Stimulated activated CD4-positive, alpha-beta T cell treated with anti-CD3 and anti-CD28 coated beads, Interleukin-1b, Interleukin-23, amount 100 ng/mL, for 1 hour (primary cell): ENCODE measurements at places on chromosomes 3 and 15.

DNA sequence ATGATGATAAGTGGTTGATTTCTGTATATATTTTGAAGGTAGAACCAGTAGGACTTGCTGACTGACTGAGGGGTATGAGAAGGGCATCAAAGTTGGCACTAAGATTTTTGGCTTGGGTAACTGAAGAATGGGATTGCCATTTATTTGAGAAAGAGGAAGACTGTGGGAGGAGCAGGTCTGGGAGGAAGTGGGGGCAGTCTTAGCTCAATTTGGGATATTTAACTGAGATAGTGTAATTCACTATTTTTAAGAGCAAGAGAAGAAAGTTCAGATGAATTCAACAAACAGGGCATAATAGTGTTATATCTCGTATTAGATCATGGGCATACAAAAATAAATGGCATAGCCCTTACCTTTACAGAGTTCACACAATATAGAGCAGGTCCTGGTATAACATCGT lies 1.7 kb downstream of the BUB1B start:
- DNase-seq, result no peak

DNA sequence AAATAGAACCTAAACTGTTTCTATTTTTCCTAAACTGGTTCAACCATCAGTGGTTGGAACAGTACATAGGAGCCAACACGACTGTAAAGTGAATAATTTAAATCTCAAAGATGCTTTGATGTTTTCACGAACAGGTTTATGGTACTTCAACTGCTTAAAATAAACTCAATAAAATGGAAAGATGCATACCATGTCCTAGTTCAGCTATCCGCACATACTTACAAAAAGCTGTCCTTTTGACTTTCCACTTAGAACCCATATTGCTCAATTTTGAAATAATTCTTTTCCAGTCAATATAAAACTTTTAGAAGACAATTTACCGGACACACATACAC lies 902 bp downstream of the CMTM6 start:
- no peak for DNase-seq

DNA sequence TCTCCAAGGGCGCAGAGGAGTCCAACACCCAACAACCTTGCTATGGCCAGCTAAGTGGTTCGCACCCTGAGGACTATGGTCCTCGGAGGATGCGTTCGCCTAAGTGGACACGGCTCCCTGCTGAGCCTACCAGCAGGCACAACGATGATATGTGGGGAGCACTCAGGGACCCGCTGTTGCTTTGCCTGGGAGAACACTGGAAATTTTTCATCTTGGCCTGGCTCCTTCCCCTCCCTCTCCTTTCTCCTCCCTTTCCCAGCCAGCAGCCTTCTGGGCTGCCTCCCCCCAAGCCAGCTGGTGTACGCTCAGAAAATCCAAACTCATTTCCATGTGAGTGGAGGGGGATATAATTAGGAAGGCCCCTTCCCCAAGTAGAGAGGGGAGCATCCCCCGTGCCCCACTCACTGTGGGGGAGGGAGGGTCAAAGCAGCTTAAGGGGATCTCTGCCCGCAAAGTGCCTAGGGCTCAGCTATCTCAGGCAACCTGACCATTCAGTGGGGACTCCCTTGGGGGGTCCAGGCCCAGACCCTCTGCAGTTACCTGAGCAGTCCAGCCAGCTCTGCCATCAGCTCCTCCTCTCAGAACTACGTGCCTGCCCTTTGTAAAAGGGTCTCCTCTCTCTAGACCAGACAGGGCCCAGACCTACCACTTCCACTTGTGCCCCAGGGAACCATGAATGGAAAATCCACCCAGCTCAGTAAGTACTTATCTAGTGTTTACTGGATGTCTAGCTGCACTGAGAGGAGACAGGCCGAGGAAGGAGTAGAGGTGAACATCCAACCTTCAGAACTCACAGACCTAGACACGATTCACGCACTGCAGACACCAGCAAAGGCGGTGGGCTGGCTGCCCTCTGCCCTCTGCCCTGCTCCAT lies 742 bp upstream of the SEMA7A start:
- no peak for DNase-seq

DNA sequence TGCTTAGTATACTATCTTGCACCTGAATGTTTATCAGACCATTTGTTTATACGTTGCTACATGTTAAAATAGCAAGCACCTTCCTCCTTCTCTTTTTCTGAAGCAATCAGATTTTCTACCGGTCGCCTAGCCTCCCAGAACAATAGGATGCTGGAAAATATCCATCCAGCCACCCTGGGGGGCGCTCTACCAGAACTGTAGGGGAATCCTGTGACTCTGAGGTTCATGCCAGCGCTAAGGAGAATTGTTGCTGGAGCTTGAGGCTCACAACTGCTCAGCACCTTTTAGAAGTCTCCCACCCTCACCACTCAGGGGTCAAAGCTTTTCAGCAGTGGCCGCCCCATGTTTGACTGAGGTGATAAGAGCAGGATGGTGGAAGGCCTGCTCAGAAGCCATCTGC lies 27.5 kb downstream of the SQOR start:
- DNase-seq, result no peak

DNA sequence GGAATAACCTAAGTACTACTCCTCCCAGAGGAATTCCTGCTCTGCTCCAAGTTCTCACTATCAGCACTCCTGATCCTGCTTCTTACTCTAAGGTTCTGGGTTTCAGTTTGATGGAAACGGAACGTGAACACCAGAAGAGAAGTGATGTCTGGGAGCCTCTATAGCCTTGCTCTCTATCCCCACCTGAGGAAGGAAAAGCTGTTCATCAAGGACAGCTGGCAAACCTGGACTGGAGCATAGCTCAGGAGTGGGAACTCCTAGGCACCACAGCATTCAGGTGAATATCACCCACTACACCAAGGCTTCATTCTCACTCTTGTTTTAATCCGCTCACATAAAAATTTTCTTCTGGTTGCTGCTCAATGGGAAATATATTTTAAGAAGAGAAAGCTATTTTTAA lies 13.0 kb upstream of the CADPS start:
- no peak for DNase-seq

GRCh38 chr3:129046037-129046731 lies 14.4 kb upstream of the GP9 start:
- no peak for DNase-seq

DNA sequence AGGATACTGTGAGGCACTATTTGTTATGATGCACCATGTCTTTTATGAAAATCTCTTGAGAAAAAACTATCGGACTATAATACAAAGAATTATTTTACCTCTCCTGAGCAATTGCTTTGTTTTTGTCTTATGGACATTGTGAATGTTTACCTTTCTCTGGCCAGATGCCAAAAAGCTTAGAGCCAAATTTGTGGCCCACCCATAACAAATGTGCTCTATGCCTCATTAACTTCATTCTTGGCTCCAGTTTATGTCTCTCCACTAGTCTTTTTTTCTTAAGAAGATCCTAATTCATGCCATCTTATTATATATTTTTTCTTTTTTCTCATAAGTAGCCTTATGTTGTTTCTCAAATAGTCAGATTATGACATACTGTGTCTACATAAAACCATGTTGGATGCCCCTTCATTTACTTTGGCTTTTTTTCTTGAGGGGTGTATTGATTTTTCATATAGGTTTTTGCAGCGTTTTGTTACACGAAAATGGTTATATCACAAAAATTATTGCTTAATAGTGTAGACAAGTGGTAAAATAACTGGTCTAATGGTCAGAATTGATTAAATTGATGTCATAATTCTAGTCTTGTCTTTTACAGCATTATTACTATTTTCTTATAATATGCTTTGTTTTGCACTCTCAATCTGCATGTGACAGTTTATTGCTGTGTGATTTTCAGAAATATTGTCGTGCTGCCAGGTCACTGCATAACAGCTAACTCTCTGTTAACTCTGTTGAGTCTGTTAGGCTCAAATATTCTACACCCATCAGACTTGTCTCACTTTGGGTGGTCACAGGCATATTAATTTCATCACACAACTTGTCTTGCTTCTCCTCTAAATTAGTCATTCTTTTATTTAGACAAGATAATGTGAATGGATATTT lies 18.2 kb downstream of the SENP8 start:
- DNase-seq, result no peak

DNA sequence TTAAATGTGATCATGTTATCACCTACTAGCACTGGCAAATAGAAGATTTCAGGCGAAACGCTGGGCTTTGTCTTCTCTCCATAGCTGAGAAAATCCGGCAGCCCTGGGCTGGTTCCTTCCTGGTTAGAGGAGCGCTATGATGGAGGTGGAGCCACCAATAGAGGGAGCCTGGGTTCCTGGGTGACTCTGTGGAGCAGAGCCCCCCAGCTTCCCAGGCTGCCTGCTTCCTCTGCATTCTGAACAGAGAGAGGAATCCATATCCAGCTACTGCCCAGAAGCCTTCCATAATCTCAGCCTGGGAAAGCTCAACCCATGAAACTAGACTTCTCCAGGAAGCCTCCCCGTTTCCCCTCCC lies 32.6 kb upstream of the IQSEC1 start:
- DNase-seq, result no peak

DNA sequence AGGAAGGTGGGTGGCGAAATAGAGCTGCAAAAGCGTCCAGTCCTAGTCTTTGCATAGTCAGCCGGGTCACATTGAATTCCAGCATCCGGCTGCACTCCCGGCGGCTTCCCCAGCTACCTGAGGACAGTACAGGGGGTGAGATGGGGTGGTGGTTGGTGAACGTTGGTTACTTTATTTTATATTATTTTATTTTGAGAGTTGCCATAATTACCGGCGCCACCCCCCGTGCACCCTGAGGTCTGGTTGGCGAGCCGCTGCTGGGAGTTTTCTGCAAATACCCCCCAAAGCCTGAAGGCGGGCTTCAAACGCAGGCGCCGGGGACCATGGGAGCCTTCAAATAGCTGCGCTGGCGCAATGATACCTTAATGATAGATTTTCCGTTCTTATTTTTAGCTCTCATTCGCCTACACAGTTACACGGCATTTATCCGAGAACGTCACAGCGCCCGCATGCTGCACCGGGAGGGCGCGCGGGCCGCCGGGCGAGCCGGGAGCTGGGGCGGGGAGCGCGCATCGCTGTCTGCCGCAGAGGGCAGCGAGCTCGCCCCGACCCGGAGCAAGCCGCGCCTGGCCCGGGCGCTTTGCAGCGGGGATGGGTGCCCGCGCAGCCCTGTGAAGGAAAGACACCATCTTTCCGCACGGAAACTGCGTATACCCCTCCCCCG lies 756 bp upstream of the RASGRF1 start:
- no peak for DNase-seq

DNA sequence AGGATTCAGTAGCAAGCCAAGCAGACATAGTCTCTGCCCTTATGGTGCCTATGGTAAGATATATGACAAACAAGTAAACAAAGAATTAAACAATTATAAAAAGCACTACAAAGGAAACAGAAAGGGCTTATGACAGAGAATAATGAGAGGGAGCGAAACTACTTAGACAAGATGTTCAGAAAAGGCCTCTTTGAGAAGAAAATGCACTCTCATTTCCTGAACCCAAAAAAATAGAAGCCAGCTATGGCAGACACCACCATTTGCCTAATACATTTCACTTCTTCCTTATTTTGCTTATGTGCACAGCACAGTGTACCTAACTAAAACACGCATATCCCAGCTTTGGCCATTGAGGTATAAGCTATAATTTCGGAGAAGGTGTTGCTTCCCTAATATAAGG lies 465.5 kb upstream of the PPP2R3A start:
- DNase-seq, result no peak

DNA sequence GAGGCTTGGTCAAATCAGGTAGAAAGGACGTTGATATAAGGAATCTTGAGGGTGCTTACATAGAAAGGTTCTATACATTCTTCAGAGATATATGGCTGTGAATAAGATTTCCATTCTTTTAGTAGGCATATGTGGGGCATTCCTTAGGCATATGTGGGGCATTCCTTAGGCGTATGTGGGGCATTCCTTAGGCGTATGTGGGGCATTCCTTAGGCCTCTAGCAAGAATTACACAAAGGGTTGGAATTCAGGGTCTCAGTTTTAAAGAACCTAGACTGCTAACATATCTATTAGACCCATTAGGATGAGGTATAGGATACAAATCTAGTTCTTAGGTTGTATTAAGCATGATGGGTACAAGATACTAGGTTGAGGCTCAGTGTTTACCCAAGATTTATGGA lies 607.8 kb downstream of the SI start:
- no peak for DNase-seq
